ENCODE measurements at places on chromosomes 5 and 9. TPM values are rescaled to one million over a fixed set of nuclear protein-coding genes. Genes with fewer than 3 reads are reported as not detected.

Gene OBP2B
- total RNA-seq = not detected

Gene HK3
- 2.7 TPM for total RNA-seq

Gene DENND1A
- total RNA-seq = 53.0 TPM

Gene PDCD1LG2
- 0.47 TPM for total RNA-seq

Gene SLC9A3
- total RNA-seq = 1.2 TPM

Gene ELOVL7
- total RNA-seq = 33.8 TPM

Gene ADCY2
- total RNA-seq = 205 TPM

Gene SETD9
- total RNA-seq = 3.1 TPM

Gene PROB1
- total RNA-seq = 4.8 TPM

Gene LRRTM2
- 49.8 TPM for total RNA-seq

Gene RASGEF1C
- total RNA-seq = 9.9 TPM

Gene EQTN
- 1.6 TPM for total RNA-seq

Gene BSPRY
- 3.7 TPM for total RNA-seq

Gene TUSC1
- 13.9 TPM for total RNA-seq

Gene LECT2
- not detected for total RNA-seq
